HCEC 1CT (cell line): ENCODE measurements at places on chromosomes 1 and 21.

DNA sequence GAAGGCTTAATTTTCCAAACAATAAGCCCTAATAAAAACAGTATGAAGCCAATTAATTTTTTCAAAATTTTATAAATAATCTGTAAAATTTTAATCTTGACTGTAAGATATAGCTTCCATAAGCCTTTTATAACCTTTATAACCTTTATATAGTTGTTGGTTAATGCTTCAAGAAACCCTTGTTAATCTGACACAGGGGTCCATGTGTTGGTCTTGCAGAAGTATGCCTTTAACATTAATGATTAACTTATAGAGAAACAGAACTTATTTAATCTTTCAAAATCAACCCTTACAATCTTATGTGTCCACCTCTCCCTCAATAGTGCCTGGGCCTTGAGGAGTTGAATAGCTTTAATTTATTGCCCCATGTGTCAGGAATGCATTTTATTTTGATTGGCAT lies 23.2 kb upstream of the HAO2 start:
- no peak for DNase-seq

- peak; percentile 12 for DNase-seq
Observed at GRCh38 chr1:93395195-93395594, 49.5 kb downstream of the DR1 start.

- DNase-seq, result no peak
Observed at GRCh38 chr1:63005812-63006211, 221.9 kb downstream of the ATG4C start.

DNA sequence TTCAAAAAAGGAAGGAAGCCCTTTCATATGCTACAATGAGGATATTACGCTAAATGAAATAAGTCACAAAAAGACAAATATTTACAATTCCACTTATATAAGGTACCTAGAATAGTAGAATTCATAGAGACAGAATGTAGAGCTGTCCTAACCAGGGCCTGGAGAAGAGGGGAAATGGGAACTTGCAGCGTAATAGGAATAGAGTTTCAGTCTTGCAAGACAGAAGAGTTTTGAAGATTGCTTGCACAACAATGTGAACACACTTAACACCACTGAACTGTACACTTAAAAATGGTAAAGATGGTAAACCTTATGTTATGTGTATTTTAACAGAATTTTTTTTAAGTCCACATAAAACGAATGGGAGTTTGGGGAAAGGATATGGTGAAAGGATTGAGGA lies 2.9 kb downstream of the CD1B start:
- DNase-seq, result no peak

DNA sequence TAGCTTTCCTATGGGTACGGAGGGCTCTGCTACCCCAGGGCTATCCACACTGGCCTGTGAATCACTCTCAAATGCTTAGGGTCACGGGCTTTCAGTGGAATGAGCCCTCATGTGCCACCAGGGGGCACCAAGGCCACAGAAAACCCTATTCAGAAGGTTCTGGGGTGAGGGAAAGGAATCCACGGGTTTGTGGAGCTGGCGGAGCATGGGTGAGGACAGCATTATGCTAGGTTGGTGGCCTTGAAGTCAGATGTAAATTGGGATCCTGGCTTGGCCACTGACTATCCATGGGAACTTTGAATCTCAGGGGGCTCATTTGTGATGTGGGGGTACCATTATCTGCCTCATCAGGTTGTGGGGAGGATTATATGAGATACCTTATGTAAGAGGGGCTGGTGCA lies 5.1 kb upstream of the LAMTOR5 start:
- peak; percentile 72 for DNase-seq

DNA sequence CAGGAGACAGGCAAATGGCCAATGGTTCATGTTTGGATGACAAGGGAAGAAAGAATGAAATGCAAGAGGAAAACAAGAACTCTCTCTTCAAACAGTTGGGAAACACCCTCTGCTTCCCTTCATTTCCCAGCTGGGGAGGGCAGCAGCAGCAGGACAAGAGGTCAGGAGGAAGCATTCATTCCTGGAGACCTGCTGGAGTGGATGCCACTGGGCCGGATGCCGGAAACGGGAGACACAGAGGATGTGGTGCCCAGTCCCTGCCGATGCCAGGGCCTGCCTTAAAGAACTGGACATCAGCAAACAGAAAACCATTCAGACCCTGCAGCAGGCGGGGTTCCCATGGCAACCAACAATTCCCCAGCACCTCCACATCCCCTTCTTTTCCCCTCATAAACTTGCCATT lies 102.3 kb upstream of the ZNF648 start:
- peak; percentile 32 for DNase-seq

- DNase-seq, result no peak
Observed at GRCh38 chr1:25517476-25518394, 25.7 kb upstream of the LDLRAP1 start.

GRCh38 chr1:107430540-107431228 lies 289.8 kb downstream of the NTNG1 start:
- DNase-seq, result peak; percentile 1

DNA sequence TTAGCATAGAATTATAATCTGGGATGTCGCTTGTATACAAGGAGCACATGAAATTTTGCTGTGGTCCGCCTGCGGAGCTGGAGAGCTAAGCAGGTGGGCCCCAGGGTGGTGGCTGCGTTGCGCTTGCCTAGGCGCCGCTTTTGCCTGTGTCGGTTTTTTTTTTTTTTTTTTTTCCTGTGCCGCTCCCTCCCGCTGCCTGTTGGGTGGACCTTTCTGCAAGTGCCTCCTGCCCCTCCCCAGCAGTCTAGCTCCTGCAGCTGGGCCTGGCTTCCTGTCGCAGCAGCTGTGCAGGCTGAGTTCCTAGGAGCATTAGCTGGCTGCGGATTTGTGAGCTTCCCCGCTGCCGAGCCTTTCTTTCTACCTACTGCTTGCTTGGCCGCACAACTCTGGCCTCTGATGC lies 20.6 kb downstream of the PYHIN1 start:
- no peak for DNase-seq

- DNase-seq, result no peak
Observed at GRCh38 chr21:41425954-41426675, at the start of gene MX1. MX1 (plus strand) TSS chr21:41426239; CDS start chr21:41432071, 5,832 bp downstream.

GRCh38 chr1:215835951-215836350 lies 268.8 kb downstream of the KCTD3 start:
- DNase-seq, result peak; percentile 89

GRCh38 chr21:34073032-34073748 lies at the start of the genes MRPS6 and SLC5A3:
MRPS6 (plus strand) TSS chr21:34073578; CDS start chr21:34073701, 123 bp downstream.
SLC5A3 (plus strand) TSS chr21:34073578; CDS start chr21:34095199, 21,621 bp downstream.
- DNase-seq, result peak; percentile 81

DNA sequence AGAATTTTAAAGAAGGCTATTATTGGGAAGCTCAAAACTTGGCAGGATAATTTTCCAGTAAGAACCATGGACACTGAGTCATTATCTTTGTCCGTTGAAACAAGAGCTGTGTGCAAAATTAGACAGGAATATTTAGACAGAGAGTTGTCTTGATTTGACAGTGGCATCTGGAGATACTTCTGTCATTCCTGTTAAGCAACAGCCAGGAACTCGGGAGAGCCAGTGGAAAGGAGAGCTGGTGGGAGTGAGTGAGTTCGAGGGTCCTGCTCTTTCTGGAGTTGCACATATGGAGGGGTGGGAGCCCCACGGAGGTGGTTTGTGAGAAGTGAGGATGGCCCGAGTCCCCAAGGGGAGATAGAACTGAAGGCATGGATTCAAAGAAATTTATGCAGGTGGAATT lies 3.1 kb downstream of the COQ8A start:
- no peak for DNase-seq

DNA sequence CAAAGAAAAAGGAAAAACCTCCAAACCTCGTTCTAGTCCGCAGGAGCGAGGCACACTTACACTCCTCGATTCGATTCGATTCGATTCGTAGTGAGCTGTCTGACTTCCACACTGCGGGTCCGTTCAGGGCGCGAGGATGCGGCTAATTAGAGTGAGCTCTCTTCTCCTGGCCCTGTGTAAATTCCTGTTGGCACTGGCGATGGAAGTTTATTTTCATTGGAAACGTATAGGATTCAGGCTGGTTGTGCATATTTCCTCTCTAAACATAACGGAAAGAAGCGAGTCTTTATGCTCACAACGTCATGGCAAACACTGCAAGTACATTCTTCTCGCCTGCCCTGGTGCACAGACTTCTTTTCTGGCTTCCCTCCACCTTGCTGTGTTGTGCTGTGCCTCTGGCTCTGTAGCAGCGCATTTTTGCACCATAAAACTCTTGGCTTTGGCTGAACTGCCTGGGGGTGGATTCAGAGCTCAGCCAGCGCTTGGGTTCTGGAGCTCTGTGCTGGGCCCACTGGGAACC lies 2.7 kb downstream of the HUNK start:
- DNase-seq, result no peak

DNA sequence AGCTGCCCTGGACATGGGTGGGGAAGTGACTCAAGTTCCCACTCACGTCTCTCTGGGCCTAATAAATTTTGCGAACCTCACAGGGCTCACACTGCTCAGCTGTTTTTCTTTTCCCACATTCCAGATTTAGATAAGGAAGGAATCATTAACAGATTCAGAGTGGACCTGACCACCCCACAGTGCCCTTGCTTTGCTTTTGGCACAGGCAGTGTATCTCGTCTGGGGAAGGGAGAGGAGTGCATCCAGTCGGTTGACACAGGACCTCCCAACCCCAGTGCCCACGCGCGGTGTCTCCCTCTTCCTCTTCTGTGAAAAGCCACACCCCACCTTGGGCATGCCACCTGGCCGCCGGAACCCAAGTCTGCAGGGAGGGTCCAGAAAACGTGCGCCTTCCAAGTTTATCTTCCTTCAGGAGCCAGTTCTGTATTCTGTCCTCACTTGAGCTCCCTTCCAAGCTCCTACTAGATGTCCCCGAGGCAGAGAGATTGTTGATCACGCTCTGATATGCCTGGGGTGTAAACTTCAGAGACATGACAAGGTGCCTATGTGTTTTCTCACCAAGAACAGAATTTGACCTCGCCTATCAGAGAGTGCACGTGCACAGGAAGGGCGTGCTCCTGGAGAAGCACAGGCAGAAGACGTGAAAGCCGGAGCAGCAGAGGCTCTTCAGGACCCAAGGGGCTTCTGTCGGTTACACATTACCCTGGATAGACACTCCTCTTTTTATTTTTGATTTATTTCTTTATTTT lies 9.5 kb upstream of the SLC2A5 start:
- no peak for DNase-seq

- peak; percentile 56 for DNase-seq
Observed at GRCh38 chr1:15426492-15427279, 11.6 kb upstream of the CTRC start.

DNA sequence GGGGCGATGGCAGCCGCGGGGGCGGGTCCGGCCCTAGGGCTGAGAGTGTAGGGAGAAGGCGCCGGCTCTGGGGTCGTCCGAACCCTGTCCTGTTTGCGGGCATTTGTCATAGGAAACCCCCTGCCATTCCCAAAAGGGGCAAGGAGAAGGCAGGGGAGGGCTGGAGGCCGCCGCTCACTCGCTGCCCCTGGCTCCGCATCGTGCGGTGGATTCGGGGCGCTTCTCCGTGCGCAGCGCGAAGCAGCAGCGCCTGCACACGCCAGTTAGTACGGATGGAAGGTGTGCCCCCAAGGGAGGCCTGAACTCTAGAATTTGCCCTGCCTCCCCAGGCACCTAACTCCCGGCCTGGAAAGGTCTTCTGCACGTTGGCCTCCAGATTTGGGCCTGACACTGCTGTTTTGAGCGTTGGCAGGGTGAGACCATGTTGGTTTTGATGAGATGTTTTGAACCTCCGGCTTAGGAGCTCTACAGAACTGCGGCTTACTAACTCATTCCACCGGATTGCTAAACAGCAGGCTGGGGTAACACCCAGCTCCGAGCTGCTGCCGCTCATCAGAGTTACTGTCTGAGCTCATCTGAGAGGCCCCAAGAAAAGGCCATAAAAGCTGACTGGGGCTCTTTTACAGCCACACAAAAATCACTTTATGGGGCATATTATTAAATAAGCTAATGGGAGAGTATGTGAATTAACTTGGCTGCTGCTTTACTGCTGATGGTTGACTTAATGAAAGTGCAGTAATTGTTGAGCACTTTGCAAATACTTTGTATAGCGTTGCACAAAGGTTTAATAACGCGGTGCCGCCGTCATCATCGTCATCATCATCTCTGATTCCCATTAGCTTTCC lies 987 bp downstream of the GPR137B start:
- peak; percentile 68 for DNase-seq

- no peak for DNase-seq
Observed at GRCh38 chr21:42151948-42152220, 67.1 kb upstream of the ABCG1 start.

DNA sequence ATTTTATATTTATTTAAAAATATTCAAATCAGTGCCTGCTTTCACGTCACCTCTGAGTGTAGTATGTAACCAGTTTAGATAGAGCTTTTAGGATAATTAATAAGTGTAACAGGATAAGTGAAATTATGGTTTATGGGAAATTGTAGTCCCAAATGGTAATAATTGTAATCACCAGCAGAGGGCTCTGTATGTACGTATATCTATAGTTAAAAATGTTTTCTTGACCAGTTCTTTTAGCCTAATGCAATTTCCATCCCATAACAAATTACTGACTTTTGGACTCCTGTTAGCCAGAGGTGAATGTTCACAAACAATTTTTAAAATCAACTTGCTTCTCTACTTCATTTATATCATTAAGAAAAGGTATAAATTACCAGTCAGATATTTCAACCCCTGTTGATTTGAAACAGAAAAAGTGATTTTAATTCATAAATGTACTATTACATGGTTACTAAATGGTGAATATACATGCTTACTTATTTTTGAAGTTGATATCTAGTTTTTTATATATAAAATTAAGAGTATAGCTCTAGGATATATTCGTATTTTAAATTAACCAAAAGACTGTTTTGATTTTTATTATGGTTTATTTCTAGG lies 25.3 kb downstream of the SLC30A7 start:
- DNase-seq, result peak; percentile 45

GRCh38 chr21:34035619-34036354 lies 37.6 kb upstream of the MRPS6 start:
- no peak for DNase-seq

GRCh38 chr1:70764747-70765146 lies 282.9 kb downstream of the PTGER3 start:
- DNase-seq, result peak; percentile 9
